ENCODE measurements at places on chromosomes 6 and 20. TPM values are rescaled to one million over a fixed set of nuclear protein-coding genes. Genes with fewer than 3 reads are reported as not detected.

Gene DNAH8
- total RNA-seq, result 0.15 TPM

DNA sequence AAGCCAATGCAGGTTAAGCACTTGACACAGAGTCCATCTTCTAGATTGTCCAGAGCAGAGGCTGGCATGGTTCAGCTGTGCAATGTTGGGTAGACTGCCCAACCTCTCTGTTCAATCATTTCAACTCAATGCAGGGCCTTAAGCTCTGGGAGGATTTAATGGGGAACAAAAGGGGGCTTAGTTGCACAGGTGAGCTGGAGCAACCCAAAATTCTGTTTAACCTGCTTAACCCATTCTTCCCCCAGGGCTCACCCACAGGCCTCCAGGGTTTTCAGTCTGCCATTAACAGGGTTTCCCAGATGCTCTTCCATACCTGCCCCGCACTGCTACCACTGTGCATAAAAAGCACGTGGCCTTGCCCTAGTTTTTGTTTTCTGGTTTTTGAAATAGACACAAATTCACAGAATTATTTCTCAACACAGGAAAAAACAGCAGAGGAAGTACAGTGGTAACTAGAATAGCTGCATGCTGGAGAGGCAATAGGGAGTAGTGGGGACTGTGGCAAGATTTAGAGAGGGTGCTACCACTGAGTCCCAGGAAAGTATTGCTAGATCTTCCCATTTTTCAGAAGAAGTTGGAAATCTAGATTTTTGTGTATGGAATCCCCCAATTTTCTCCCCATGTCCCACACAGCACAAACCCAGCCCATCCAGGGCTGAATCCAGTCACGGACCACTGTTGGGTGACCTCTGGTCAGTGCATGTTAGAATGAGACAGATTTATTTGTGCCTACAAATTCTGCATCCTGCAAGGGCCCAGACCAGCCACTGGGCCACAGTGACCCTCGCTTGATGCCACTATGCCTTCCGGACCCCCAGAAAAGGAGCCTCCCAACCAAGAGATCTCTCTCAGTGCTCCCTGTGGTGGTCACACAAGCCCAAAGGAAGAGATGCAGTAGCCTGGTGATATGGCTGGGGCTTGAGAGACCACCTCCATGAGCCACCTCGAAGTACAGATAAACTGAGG lies 4.6 kb downstream of the PTGIS start:
- H3K27ac ChIP-seq, result no peak overlapping the region
- H3K4me1 ChIP-seq, result peaks cover 13% of the 10 kb centered on the region
- peaks cover 9% of the 10 kb centered on the region for H3K36me3 ChIP-seq
- no peak overlapping the region for H3K4me3 ChIP-seq

GRCh38 chr20:2245637-2246036 lies 50.2 kb upstream of the TGM3 start:
- H3K36me3 ChIP-seq, result no peaks in the 10 kb centered on the region
- H3K4me3 ChIP-seq, result no peak overlapping the region
- no peaks in the 10 kb centered on the region for H3K4me1 ChIP-seq
- DNase-seq, result no peak
- no peak overlapping the region for H3K27ac ChIP-seq

GRCh38 chr20:57435498-57436222 lies 44.5 kb downstream of the RBM38 start:
- H3K4me3 ChIP-seq, result no peak overlapping the region
- no peak overlapping the region for H3K27ac ChIP-seq
- peaks cover 5% of the 10 kb centered on the region for H3K36me3 ChIP-seq
- H3K4me1 ChIP-seq, result peaks cover 50% of the 10 kb centered on the region
- DNase-seq, result peak; percentile 50

Gene FLOT1
- 165 TPM for total RNA-seq

DNA sequence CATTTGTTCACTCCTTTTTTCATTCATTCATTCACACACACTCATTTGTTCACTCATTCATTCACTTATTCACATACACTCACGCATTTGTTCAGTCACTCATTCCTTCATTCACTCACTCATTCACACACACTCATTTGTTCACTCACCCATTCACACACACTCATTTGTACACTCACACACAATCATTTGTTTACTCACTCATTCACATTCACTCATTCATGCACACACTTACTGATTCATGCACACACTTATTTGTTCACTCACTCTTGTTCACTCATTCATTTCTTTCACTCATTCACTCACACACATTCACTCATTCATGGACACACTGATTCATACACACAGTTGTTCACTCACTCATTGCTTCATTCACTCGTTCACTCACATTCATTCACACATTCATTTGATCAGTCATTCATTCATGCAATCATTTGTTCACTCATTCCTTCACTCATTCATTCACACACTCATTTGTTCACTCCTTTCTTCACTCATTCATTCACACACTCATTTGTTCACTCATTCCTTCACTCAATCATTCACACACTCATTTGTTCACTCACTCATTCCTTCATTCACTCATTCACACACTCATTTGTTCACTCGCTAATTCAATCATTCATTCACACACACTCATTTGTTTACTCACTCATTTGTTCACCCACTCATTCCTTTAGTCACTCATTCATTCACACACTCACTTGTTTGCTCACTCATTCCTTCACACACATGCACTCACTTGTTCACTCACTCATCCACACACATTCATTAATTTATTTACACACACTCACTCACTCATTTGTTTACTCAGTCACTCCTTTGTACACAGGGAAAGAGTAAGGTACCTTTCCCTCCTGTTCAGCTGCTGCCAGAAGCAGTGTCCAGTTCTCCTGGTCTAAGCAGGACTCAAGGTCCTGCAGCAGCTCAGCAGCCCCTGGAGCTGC lies 50.7 kb upstream of the BHLHE23 start:
- DNase-seq, result no peak
- H3K27ac ChIP-seq, result no peak overlapping the region
- H3K27me3 ChIP-seq, result peaks cover 3% of the 10 kb centered on the region

- no peak for DNase-seq
- peaks cover 23% of the 10 kb centered on the region for H3K4me1 ChIP-seq
- peaks cover 29% of the 10 kb centered on the region for H3K36me3 ChIP-seq
- H3K27ac ChIP-seq, result no peak overlapping the region
Measured at GRCh38 chr6:52363228-52363867, 1.4 kb downstream of the PAQR8 start.

- DNase-seq, result no peak
- no peak overlapping the region for H3K4me3 ChIP-seq
- no peaks in the 10 kb centered on the region for H3K27me3 ChIP-seq
- peaks cover 26% of the 10 kb centered on the region for H3K36me3 ChIP-seq
- H3K4me1 ChIP-seq, result peaks cover 43% of the 10 kb centered on the region
Measured at GRCh38 chr6:163457637-163458561, 43.4 kb downstream of the QKI start.

DNA sequence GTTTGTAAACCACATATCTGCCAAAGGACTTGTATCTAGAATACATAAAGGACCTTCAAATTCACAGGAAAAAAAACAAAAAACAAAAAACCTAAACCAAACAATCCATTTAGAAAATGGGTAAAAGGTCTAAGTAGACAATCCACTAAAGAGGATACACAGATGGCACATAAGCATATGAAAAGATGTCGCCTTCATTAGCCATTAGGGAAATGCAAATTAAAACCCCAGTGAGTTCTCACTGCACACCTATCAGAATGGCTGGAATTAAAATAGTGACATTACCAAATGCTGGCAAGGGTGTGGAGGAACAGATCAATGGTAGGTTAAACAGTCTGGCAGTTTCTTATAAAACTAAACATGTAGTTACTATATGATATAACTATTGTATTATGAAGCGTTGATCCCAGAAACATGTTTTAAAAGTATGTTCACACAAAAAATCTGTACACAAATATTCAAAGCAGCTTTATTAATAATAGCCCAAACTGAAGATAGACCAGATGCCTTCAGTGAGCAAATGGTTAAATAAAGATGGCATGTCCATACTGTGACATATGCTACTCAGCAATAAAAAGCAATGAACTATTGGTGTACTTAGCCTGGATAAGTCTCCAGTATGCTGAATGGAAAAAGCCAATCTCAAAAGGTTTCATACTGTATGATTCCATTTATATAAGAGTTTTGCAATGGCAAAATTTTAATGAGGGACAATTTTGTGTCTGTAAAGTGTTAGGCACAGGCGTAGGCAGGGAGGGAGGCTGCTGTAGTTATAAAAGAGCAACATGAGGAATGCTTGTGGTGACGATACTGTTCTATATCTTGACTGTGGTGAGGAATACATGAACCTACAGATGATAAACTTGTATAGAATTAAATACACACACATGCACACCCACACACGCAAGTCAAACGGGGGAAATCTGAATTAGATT lies 43.9 kb downstream of the PLCB1 start:
- no peaks in the 10 kb centered on the region for H3K27me3 ChIP-seq
- no peak overlapping the region for H3K4me3 ChIP-seq
- no peak for DNase-seq
- no peaks in the 10 kb centered on the region for H3K36me3 ChIP-seq
- H3K27ac ChIP-seq, result no peak overlapping the region

Gene TXLNB
- total RNA-seq, result 0.38 TPM

Gene FGD2
- 26.3 TPM for total RNA-seq

GRCh38 chr6:156515242-156515641 lies 261.9 kb upstream of the ARID1B start:
- no peak for DNase-seq
- H3K4me1 ChIP-seq, result no peaks in the 10 kb centered on the region
- H3K4me3 ChIP-seq, result no peak overlapping the region
- H3K27ac ChIP-seq, result no peak overlapping the region
- H3K27me3 ChIP-seq, result peaks cover 8% of the 10 kb centered on the region

Gene SOX18
- total RNA-seq, result 1.8 TPM

DNA sequence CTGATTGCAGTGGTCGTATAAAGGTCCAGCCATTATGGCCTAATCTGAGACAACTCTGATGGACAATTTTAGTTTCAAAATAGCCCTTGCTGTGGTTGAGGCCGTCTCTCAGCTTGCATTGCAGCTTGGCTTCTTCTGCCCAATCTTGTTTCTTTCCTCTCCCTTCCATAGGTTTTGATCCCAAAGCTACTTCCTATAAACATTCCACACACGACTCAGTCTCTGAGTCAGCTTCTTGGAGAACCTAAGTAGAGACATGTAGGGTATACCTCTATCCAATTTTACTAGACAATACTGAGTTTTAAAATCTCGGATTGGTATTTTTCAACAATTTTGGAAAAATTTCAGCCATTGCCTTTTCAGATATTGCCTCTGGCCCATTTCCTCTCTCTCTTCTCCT lies 13.4 kb downstream of the IYD start:
- peaks cover 2% of the 10 kb centered on the region for H3K4me1 ChIP-seq
- H3K4me3 ChIP-seq, result no peak overlapping the region
- H3K27me3 ChIP-seq, result peaks cover 43% of the 10 kb centered on the region
- no peaks in the 10 kb centered on the region for H3K36me3 ChIP-seq
- no peak overlapping the region for H3K27ac ChIP-seq

- H3K4me3 ChIP-seq, result no peak overlapping the region
- no peaks in the 10 kb centered on the region for H3K27me3 ChIP-seq
- no peak for DNase-seq
- H3K36me3 ChIP-seq, result no peaks in the 10 kb centered on the region
Measured at GRCh38 chr20:41770427-41770826, 152.2 kb upstream of the CHD6 start.

GRCh38 chr20:51404297-51405060 lies 138.0 kb downstream of the NFATC2 start:
- H3K36me3 ChIP-seq, result peaks cover 70% of the 10 kb centered on the region
- peaks cover 95% of the 10 kb centered on the region for H3K4me1 ChIP-seq
- H3K27ac ChIP-seq, result peak overlapping the region; percentile 99
- no peak overlapping the region for H3K4me3 ChIP-seq

Gene HLA-DOB
- total RNA-seq, result 3.9 TPM

Gene ANKRD66
- not detected for total RNA-seq

Gene SLC22A7
- not detected for total RNA-seq

Gene KCNK5
- 19.1 TPM for total RNA-seq

GRCh38 chr6:56314683-56315523 lies 67.5 kb upstream of the COL21A1 start:
- H3K27ac ChIP-seq, result no peak overlapping the region
- DNase-seq, result no peak
- no peaks in the 10 kb centered on the region for H3K27me3 ChIP-seq
- no peaks in the 10 kb centered on the region for H3K36me3 ChIP-seq
- no peak overlapping the region for H3K4me3 ChIP-seq
- no peaks in the 10 kb centered on the region for H3K4me1 ChIP-seq

DNA sequence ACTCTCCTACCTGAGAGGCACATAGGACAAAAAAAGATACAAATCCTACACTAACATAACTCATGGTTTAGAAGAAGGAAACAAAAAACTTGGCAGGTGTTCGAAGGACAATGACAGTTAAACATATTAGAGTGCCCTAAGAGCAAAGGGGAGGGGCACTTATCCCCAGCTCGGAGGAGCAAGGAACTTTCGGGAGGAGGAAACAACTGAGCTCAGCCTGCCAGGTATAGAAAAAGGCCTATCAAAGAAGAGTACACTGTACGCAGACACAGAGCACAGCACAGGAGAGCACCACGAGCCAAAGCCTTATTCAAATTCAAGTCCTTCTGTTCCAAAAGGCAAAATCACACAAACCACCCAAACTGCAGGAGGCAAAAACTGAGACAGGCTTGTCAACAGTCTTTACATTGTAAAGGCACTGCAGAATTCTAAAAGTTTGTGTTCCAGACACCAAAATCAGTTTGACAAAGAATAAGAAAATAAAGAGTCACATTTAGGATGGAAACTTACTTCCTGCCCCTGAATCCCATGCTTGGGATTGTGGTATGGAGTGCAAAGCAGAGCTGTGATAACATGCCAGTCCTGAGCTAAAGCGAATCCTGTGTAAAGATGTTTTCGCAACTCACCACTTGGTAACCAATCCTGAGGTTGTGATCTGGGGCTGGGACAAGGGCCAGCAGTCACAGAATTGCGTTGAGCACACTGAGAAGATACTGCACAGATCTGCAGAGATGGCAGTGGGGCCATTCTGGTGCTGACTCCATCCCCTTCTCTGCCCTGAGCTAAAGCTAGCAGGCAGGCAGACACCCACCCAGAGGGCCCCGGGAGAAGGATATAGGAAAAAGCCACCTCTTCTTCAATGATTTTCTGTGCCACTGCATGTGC lies 108.6 kb downstream of the CHD6 start:
- H3K4me3 ChIP-seq, result no peak overlapping the region
- peaks cover 33% of the 10 kb centered on the region for H3K36me3 ChIP-seq
- no peak for DNase-seq
- peaks cover 2% of the 10 kb centered on the region for H3K4me1 ChIP-seq

GRCh38 chr20:10642856-10643559 lies 30.8 kb downstream of the JAG1 start:
- no peak overlapping the region for H3K4me3 ChIP-seq
- H3K27ac ChIP-seq, result no peak overlapping the region
- H3K36me3 ChIP-seq, result peaks cover 1% of the 10 kb centered on the region
- H3K4me1 ChIP-seq, result peaks cover 11% of the 10 kb centered on the region
- H3K27me3 ChIP-seq, result peaks cover 8% of the 10 kb centered on the region

GRCh38 chr6:137342607-137343190 lies 123.5 kb upstream of the IFNGR1 start:
- peak overlapping the region; percentile 64 for H3K27ac ChIP-seq
- H3K36me3 ChIP-seq, result no peaks in the 10 kb centered on the region
- H3K4me1 ChIP-seq, result peaks cover 12% of the 10 kb centered on the region
- DNase-seq, result no peak
- H3K27me3 ChIP-seq, result peaks cover 8% of the 10 kb centered on the region

GRCh38 chr6:111417946-111418345 lies 65.1 kb downstream of the REV3L start:
- no peaks in the 10 kb centered on the region for H3K27me3 ChIP-seq
- peaks cover 4% of the 10 kb centered on the region for H3K4me1 ChIP-seq
- no peak for DNase-seq
- peaks cover 7% of the 10 kb centered on the region for H3K36me3 ChIP-seq

Gene SLC22A16
- not detected for total RNA-seq

GRCh38 chr20:61353261-61354000 lies 101.4 kb downstream of the CDH4 start:
- peaks cover 2% of the 10 kb centered on the region for H3K27me3 ChIP-seq
- DNase-seq, result no peak
- H3K27ac ChIP-seq, result no peak overlapping the region
- no peaks in the 10 kb centered on the region for H3K36me3 ChIP-seq

Measured in activated CD8-positive, alpha-beta memory T cell treated with anti-CD3 and anti-CD28 coated beads, Interleukin-2, amount 10 ng/mL, durations not matched to agents 7 days and 5 days (primary cell).